Stimulated activated CD8-positive, alpha-beta memory T cell treated with anti-CD3 and anti-CD28 coated beads, Interleukin-2, amount 100 ng/mL, for 1 hour (primary cell): ENCODE measurements at places on chromosomes 7 and 10.

- no peak for DNase-seq
Measured at GRCh38 chr7:76292213-76292573, 10.3 kb upstream of the HSPB1 start.

DNA sequence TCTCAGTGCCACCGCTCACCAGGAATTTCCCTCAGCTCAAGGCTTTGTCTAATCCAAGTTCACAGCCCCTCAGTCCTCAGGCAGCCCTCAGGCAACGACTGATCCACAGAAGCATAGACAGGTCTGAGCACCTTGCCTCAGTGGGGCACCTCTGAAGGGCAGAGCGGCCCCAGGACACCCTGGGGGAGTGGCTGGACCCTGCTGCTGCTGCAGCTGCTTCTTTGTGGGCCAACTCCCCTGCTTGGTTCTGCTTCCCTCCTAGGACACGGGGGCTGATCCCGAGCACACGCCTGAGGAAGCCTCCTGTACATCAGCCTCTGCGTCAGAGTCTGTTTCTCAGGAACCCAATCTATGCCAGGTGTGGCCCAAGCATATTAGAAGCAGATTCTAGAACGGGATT, 16.2 kb downstream of the CUZD1 start:
- no peak for DNase-seq

DNA sequence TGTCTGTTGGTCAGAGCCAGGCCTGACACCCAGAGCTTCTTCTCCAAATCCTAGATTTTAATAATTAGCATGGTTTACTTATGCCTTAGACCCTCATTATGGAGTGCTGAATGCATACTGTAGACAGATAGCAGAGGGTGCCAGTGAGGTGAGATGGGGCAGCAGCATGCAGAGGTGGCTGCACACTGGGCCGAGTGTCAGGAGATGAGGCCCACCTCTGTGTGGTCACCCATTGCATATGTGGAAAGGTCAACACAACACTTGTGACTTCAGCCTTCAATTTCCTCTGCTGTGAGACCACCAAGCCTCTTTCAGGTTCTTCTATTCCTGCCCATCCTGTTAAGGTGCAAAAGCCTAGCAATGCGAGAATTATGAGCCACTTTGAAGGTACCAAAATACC, 39.7 kb upstream of the NMT2 start:
- DNase-seq, result no peak

- DNase-seq, result no peak
Measured at GRCh38 chr10:74856940-74857339, 30.5 kb downstream of the KAT6B start.

GRCh38 chr10:115829521-115830205, 443.3 kb downstream of the GFRA1 start:
- DNase-seq, result no peak

- DNase-seq, result no peak
Measured at GRCh38 chr7:4270268-4270667, 411.8 kb upstream of the FOXK1 start.

- DNase-seq, result no peak
Measured at GRCh38 chr7:126790763-126791162, 462.0 kb downstream of the GRM8 start.

GRCh38 chr7:84200859-84201258, 6.3 kb upstream of the SEMA3A start:
- DNase-seq, result no peak

GRCh38 chr10:12432402-12433189, 83.2 kb downstream of the CAMK1D start:
- no peak for DNase-seq

GRCh38 chr10:73803680-73804286, 7.6 kb downstream of the NDST2 start:
- no peak for DNase-seq

- DNase-seq, result no peak
Measured at GRCh38 chr10:128629111-128630096, 503.2 kb upstream of the MKI67 start.

- no peak for DNase-seq
Measured at GRCh38 chr10:12448340-12448728, 99.0 kb downstream of the CAMK1D start.

DNA sequence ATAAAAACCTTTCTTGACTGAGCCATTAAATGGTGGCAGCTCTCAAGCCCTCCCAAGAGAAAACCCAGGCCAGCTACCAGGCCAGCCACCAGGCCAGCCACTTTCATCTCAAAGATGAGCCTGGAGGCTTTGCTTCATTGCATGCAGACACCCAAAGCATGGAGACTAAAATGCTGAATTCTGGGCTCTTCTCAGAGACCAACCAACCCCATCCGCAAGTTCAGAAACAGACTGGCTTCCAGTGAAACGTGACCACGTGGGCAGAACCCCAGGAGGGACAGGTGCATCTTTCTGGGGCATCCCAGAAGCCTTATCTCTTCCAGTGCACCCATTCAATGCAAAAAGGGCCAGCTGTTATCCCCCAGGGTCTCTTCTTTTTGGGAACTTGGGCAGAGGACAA, 20.9 kb downstream of the CHST15 start:
- DNase-seq, result no peak

- peak; percentile 15 for DNase-seq
Measured at GRCh38 chr7:55309040-55309991, 55.8 kb upstream of the LANCL2 start.

DNA sequence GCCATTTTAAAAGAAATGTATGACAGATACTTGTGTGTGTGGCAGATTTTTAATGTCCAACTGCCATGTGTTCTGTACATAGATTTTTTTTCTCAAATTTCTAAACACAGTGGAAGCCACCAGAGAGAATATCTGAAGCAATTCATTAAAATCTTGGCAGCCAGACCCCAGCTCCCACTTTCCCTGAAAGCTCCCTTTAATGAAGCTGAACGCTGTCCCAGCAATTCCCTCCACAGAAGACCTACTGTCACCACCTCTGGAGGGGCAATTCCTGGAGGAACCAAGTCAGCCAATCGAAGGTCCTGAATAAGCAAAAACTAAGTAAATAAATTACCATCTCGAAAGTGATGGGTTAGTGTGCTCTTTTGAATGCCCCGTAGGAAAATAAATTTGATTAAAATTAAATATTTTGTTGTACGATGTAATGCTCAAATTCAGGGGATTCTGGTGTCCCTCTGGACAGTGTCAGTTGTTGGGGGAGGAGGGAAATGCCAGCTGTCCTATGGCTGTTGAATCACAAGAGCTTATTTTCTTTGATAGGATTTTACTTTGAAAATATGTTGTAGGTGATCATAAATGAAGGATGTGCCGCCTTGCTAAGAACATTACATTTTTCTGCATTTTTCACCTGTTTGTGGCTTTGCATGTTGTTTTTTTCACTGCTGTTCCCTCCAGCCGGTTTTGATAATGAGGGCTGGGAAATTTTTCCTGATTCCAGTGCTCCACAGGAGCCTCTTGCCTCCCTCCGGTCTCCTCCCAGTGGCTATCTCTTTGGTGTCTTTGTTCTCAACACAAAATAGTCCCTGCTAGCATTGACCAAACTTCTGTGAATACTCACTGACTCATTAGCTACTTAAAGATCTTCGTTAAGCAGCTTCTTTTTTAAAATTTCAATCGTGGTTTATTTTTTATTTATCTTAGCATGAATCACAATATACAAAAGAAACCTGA, 9.2 kb upstream of the GSAP start:
- DNase-seq, result no peak

DNA sequence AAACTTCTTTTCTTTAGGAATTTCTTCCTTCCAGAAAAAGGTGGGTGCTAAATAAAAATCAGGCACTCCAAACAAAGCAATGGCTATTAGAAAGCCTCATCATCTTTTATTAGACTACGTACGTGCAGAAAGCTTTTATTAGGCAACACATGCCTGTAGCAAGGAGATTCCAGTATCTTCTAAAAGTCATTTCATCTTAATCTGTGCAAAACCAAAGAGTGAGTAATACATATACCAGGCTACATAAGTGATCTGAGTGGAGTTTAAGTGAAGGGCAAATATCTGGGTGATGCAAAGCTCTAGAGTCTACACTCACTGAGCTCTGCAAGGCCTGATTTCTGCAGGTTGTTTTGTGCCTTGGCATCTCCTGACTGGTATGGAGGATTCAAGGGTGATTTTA, 231.7 kb downstream of the ELMO1 start:
- DNase-seq, result no peak

DNA sequence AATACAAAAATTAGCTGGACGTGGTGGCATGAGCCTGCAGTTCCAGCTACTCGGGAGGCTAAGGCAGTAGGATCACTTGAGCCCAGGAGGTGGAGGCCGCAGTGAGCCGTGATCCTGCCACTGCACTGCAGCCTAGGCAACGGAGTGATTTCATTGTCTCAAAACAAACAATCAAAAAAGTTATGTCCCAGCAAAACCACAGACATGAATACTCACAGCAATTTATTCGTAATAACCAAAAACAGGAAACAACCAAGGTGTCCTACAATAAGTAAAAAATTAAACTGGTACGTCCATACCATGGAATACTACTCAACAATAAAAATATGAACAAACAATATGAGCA, 11.6 kb upstream of the CYTH3 start:
- no peak for DNase-seq

DNA sequence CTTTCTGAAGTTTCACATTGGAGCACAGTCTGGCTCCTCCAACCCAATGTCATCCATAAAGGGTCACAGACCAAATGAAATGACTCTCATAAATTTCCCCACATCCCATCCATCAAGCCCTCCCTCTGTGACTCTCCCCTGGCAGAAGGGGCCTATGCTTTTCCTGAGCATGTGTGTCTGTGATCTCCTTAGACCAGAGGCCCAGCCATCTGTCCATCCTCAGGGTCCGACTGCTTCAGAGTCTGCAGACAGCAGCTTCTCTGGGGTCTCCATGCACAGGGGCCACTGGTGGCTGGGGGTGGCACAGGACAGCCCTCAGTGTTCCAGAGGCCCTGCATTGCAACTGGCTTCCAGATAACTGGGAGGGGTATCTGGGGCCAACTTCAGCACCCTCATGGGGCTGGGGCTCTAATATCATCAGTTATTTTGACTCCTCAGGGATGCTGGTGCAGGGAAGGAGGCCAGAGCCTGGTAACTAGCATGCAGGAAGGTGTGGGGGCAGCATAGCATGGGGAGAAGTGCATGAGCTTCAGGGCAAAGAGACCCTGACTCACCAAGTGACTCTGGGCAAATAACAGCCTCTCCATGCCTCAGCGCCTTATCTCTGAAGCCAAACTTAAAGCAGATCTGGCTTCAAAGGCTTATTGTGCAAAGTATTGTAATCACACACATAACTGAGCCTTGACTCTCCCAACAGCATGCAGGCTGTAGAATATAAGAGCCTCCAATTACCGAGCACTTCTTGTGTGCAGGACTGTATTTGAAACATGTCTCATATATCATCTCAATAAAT, 266.9 kb downstream of the GRID1 start:
- no peak for DNase-seq

DNA sequence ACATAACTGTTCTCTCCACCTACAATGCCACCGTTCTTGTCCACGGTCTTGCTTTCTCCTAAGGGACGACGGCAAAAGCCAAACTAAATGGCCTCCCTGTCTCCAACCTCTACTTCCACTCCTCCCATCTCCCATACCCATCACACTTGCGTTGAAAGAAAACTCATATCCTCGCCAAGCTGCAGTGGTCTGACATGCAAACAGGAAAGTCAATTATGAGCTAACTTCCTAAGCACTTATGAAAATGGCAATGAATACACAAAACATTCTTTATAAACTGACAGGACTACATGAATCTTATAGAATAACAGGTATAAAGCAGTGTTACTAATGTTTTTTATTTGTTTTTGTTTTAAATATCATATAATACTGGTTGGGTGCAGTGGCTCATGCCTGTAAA, 46.4 kb downstream of the TYW1B start:
- no peak for DNase-seq

DNA sequence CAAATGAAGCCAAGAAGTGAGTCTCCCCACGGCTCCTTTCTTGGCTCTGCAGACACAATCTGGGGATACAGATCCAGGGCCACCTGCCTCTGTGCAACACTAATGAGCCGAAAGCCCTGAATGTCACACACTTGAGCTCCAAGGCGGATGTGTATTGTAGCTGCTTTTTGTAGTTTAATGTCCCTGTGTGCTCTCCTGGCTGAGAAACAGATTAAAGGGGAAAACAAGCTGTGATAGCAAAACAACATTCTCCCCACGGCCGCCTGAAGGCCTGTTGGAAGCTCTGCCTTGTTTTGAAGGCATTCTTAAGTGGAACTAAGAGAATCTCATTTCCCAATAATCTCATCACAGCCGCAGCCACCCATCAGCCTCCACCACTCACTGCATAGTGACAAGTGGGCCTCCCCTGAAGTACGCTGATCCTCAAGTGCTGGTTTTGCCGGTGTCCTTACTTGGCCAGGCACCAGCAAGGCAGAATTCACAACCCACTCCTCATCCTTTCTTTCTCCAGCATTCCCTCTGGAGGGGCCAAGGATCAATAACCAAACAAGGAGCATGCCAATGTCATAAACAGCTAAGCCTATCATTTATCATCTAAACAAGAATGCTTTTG, 44.4 kb upstream of the AMPH start:
- no peak for DNase-seq

DNA sequence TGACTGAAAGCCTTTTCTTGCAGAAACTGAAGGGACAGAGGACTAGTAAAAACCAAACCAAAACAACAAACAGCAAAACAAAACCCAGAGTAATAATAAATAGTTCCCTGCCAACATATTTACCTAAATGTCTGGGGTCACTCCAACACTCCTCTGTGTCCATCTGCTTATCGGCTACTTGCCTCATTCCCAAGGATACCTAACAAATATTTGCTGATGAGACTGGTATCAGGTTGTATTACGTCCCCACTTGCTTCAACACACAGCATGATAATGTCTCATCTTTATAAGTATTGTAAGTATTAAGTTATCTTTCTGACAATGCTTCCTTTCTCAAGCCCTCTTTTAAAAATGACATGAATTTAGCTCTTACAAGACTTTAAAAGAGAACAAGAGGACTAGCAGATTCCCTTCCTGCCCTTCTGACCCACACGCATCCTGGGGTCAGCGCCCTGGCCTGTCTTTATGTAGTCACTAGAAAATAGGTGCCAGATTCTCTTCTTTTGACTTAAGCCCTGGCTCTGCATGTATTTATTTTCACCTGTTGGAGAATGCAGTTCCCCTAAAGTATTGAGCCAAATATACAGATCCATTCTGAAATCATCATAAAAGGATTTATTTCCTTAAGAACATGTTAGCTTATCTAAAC, 110.2 kb downstream of the SEM1 start:
- no peak for DNase-seq

DNA sequence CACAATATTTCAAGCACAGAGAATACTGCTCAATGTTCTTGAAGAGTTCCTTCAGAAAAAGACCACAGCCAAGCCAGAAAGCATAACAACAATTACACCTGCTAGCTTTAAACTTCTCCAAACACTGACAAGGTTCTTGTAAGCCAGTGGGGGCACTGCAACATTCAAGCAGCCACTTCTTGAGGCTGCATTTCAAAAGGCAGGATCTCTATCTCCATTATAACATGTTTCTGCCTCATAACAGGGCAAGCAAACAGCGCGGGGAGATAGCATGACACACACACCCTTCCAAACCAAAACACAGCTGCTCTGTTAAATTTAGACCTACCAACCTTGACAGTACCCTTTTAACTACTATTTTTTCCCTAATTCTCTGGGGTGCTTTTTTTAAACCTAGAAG, 30.8 kb downstream of the CHCHD3 start:
- no peak for DNase-seq

GRCh38 chr7:42135728-42136127, 101.3 kb downstream of the GLI3 start:
- no peak for DNase-seq

GRCh38 chr10:1058017-1058416, 1.8 kb downstream of the WDR37 start:
- no peak for DNase-seq
